ENCODE measurements at places on chromosomes 13 and 19.

- no peak for DNase-seq
These were observed 27.4 kb upstream of the SCEL start for GRCh38 chr13:77507931-77508776.

GRCh38 chr13:37870895-37871550 is 1.5 kb upstream of the TRPC4 start:
- no peak for DNase-seq

- DNase-seq, result no peak
These were observed at the start of gene PHLDB3 for GRCh38 chr19:43504426-43505185. PHLDB3 (minus strand) TSS chr19:43504746; CDS start chr19:43504118, 628 bp downstream.

DNA sequence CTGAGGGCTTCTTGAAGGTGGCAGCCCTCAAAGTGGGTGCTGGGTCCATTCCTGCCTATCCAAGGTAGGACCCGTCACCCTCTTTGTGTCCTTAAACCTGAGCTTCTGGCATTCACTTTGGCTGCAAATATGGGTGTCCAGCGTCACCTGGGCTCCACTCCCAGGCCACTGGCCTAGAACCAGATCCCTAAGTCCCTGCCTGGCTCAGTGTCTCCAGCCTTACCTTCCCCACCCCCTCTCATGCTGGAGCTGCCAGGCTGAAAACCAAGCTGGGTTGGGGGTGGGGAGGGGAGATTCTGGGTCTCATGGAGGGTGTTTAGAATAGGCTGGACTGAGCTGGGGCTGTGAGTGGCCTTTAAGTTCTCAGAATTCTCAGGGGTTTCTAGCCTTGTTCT is 12.4 kb downstream of the PDE4A start:
- no peak for DNase-seq
